Hepatic stellate cell (primary cell): ENCODE measurements at places on chromosomes 12 and 14.

- DNase-seq: no peak
Measured at GRCh38 chr12:15801770-15802744, 12.9 kb upstream of the EPS8 start.

GRCh38 chr14:97641827-97642226 lies 844.6 kb downstream of the VRK1 start:
- no peak for DNase-seq

- DNase-seq: no peak
Measured at GRCh38 chr12:107511292-107511691, 174.3 kb upstream of the PWP1 start.

DNA sequence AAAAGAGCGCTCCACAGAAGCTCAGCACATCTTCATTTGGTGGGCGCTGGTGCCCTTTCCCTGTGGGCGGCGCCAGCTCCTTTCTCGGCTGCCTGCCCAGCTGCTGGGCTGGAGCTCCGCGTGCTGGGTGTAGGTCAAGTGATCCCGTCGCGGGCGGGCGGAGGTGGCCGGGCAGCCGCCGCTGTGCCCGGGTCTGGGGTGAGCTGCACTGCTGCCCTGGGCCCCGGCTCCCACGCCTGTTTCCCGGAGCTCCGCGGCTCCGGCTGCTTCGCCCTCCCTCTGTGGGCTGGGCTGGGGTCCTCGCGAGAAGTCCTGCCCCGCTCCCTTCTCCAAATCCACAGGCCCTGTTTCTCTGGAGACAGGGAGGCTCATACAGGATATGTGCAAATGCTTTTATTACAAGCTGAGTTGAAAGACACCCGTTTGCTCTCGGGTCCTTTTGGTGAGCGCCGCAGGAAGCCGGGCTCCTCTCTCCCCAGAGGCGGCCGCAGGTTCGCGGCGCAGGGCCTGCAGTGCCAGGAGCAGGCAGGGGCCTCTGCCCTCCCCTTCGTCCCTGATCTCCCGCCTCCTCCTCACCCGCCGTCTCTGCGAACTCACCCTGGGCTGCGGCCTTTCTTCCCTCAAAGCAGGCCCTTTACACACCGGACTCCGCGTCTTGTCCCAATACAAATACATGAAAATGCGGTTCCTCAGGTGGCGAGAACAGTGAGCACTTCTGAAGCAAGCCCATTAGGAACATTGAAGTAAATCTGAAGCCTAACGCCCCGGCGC lies 67.8 kb upstream of the CAPRIN2 start:
- DNase-seq: peak; percentile 57

- no peak for DNase-seq
Measured at GRCh38 chr12:62714774-62715721, 219.9 kb downstream of the PPM1H start.

DNA sequence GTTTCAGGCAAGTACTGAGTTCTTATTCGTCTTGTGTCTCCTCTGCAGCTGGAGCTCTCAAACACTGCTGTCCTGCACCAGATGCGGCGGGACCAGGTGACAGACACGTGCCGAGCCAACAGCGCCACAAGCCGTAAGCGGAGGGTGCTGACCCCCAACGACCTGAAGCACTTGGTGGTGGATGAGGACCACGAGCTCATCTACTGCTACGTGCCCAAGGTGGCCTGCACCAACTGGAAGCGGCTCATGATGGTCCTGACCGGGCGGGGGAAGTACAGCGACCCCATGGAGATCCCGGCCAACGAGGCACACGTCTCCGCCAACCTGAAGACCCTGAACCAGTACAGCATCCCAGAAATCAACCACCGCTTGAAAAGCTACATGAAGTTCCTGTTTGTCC lies 201.2 kb downstream of the SLC41A2 start:
- DNase-seq: no peak

GRCh38 chr12:40378691-40379090 lies 153.9 kb downstream of the LRRK2 start:
- DNase-seq: no peak

- DNase-seq: no peak
Measured at GRCh38 chr12:19082365-19082911, 47.1 kb upstream of the PLEKHA5 start.

- DNase-seq: no peak
Measured at GRCh38 chr14:80216818-80217217, 5.5 kb upstream of the DIO2 start.

GRCh38 chr12:24356240-24356804 lies 406.9 kb upstream of the SOX5 start:
- no peak for DNase-seq

DNA sequence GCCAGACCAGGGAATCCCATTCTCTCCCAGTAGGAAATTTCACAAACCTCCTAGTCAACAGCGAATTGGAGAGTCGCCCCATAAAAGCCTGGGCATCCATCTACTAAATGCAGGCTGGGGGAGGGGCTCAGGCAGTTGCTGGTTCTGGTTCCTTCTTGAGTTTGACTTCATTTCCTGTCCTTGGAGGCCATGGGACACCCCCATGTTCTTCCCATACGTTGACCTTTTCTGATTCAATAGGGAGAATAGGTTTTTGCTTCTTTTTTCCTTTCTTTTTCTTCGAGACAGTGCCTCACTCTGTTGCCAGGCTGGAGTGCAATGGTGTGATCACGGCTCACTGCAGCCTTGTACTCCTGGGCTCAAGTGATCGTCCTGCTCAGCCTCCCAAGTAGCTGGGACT lies 44.1 kb upstream of the TMEM263 start:
- DNase-seq: no peak
